ENCODE measurements at places on chromosomes 5 and 9. TPM values are rescaled to one million over a fixed set of nuclear protein-coding genes. Genes with fewer than 3 reads are reported as not detected.

EGR1 gene
- 31.6 TPM for total RNA-seq

FAM81B gene
- total RNA-seq, result 12.6 TPM

CPEB4 gene
- total RNA-seq, result 36.5 TPM

OR1Q1 gene
- not detected for total RNA-seq

PCDHB15 gene
- total RNA-seq, result 4.3 TPM

Measured in muscle of leg (tissue), 16 donors.